ENCODE measurements at places on chromosomes 3 and 15.

- no peak for DNase-seq
These were observed 921.1 kb downstream of the FHIT start for GRCh38 chr3:60330107-60330506.

GRCh38 chr3:195149292-195150030 is 121.5 kb downstream of the XXYLT1 start:
- no peak for DNase-seq

- no peak for DNase-seq
These were observed 109.3 kb downstream of the SV2B start for GRCh38 chr15:91209318-91209717.

DNA sequence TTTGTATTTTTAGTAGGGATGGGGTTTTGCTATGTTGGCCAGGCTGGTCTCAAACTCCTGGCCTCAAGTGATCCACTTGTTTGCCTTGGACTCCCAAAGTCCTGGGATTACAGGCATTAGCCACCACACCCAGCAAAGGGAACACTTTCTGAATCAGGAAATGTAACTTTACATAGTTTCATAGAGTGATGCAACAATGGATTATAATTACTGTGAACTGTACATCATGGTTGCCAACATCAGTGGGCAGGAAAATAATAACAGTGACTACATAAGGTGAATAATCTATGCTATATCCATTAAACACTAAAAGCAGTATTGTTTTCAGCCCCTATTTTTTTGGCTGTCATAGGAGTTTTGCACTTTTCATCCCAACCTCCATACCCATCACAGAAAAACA is 5.0 kb upstream of the KPNA1 start:
- DNase-seq, result no peak

DNA sequence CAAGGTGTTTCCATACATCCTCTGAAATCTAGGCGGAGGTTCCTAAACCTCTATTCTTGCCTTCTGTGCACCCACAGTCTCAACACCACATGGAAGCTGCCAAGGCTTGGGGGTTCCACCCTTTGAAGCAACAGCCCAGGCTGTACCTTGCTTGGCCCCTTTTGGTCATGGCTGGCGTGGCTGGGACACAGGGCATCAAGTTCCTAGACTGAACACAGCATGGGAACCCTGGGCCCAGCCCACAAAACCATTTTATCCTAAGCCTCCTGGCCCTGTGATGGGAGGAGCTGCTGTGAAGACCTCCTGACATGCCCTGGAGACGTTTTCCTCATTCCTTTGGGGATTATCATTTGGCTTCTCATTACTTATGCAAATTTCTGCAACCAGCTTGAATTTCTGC is 739.0 kb upstream of the NECTIN3 start:
- DNase-seq, result no peak

All from T-helper 9 cell (primary cell).